Gastrocnemius medialis (tissue), 4 donors: ENCODE measurements at places on chromosomes 11 and 22. TPM values are rescaled to one million over a fixed set of nuclear protein-coding genes. Genes with fewer than 3 reads are reported as not detected.

- no peak overlapping the region for H3K27ac ChIP-seq
- H3K27me3 ChIP-seq, result no peaks in the 10 kb centered on the region
- no peaks in the 10 kb centered on the region for H3K36me3 ChIP-seq
- no peak for DNase-seq
Measured at GRCh38 chr11:123390146-123390545, 39.9 kb upstream of the GRAMD1B start.

DNA sequence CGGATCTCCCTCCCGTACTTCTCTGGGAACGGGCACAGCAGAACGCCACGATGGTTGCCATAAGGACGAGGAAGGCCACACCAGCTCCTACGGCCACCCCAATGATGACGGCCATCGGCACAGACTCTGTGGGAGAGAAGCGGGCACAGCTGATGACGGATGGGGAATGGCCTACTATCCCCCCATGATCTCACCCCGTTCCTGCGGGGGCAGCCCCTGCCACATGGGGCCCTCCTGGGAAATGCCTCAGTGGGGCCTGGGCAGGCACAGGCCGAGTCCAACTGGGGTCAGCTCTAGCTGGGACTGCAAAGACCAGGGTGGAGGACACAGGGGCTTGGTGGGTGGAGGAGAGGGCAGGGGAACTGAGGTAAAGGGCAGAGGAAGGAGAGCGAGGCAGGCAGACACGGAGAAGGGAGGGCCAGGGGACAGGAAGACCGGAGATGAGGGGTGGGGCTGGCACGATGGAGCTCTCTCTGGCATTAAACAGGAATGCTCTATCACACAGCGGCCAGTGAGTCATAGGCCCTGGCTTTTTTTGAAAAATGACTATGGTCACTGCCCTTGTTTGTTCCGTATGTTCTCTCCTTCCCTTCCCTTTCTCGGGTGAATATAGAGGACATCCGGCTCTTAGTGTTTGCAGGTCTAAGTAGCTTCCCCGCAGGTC, 76.0 kb downstream of the ST3GAL4 start:
- no peaks in the 10 kb centered on the region for H3K36me3 ChIP-seq
- peak; percentile 43 for DNase-seq
- H3K27me3 ChIP-seq, result no peaks in the 10 kb centered on the region
- no peak overlapping the region for H3K27ac ChIP-seq
- no peak overlapping the region for H3K4me3 ChIP-seq

DNA sequence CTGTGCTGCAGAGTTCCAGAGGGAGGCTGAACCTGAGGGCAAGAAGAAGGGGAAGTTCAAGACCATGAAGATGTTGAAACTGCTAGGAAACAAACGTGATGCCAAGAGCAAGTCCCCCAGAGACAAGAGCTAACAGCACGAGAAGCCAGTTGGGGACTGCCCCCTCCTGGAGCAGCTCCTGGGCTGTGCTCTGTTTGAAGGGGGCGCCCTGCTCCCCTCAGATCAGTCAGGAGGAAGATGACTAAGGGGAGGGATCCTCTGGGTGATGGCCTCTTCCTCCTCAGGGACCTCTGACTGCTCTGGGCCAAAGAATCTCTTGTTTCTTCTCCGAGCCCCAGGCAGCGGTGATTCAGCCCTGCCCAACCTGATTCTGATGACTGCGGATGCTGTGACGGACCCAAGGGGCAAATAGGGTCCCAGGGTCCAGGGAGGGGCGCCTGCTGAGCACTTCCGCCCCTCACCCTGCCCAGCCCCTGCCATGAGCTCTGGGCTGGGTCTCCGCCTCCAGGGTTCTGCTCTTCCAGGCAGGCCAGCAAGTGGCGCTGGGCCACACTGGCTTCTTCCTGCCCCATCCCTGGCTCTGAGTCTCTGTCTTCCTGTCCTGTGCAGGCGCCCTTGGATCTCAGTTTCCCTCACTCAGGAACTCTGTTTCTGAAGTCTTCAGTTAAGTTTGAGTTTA, 12.6 kb downstream of the C22orf23 start:
- no peaks in the 10 kb centered on the region for H3K27me3 ChIP-seq
- H3K4me3 ChIP-seq, result no peak overlapping the region
- H3K4me1 ChIP-seq, result no peaks in the 10 kb centered on the region
- no peaks in the 10 kb centered on the region for H3K36me3 ChIP-seq

GRCh38 chr22:20039683-20040325, 18.9 kb downstream of the TANGO2 start:
- no peaks in the 10 kb centered on the region for H3K4me1 ChIP-seq
- H3K27me3 ChIP-seq, result no peaks in the 10 kb centered on the region
- peaks cover 49% of the 10 kb centered on the region for H3K36me3 ChIP-seq
- no peak overlapping the region for H3K27ac ChIP-seq
- no peak for DNase-seq

GRCh38 chr22:46551321-46551720, 13.9 kb upstream of the CELSR1 start:
- no peak overlapping the region for H3K27ac ChIP-seq
- H3K36me3 ChIP-seq, result no peaks in the 10 kb centered on the region

DNA sequence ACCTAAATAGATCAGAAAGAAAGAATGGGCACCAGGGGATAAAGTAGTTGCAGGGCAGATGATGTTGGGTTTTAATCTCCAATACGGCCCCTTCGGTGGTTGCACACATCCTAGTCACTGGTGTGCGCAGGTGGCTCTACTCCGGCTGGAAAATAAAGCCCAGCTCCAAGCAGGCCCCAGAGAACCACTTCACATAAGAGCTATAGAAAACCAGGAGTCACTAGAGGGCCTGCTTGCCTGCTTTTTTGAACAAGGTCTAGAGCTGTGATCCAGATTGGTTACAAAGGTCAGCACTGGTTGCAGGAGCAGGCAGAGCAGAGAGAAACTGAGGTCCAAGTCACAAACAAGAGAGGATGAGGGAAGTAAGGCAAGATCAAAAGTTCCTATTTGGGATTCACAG, 41.5 kb upstream of the MS4A8 start:
- no peaks in the 10 kb centered on the region for H3K4me1 ChIP-seq
- DNase-seq, result no peak
- no peaks in the 10 kb centered on the region for H3K36me3 ChIP-seq
- no peak overlapping the region for H3K27ac ChIP-seq

DNA sequence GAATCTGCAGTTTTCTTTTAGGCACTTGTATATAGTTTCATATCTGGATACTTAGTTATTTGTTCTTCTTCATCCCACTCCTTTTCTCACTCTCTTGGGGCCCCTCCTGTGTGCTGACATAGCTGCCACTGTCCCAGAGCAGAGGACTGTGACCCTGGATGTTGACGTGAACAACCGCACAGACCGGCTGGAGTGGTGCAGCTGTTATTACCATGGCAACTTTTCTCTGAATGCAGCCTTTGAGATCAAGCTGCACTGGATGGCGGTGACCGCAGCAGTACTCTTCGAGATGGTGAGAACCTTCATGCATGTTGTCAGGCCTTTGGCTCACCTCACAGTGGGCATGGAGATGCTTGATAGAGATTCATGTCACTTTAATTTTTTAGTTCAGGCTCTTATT, 50.9 kb upstream of the YWHAH start:
- H3K4me3 ChIP-seq, result no peak overlapping the region
- no peak overlapping the region for H3K27ac ChIP-seq
- no peaks in the 10 kb centered on the region for H3K36me3 ChIP-seq
- no peaks in the 10 kb centered on the region for H3K4me1 ChIP-seq
- H3K27me3 ChIP-seq, result no peaks in the 10 kb centered on the region
- DNase-seq, result no peak

- H3K27ac ChIP-seq, result no peak overlapping the region
- no peaks in the 10 kb centered on the region for H3K36me3 ChIP-seq
- H3K4me3 ChIP-seq, result no peak overlapping the region
- no peak for DNase-seq
Measured at GRCh38 chr11:77213029-77213579, 85.1 kb downstream of the MYO7A start.

GRCh38 chr11:2672553-2673249, 27.1 kb downstream of the KCNQ1OT1 start:
- no peak overlapping the region for H3K27ac ChIP-seq
- no peaks in the 10 kb centered on the region for H3K27me3 ChIP-seq
- H3K4me1 ChIP-seq, result peaks cover 4% of the 10 kb centered on the region
- H3K4me3 ChIP-seq, result no peak overlapping the region
- no peak for DNase-seq
- H3K36me3 ChIP-seq, result no peaks in the 10 kb centered on the region

DNA sequence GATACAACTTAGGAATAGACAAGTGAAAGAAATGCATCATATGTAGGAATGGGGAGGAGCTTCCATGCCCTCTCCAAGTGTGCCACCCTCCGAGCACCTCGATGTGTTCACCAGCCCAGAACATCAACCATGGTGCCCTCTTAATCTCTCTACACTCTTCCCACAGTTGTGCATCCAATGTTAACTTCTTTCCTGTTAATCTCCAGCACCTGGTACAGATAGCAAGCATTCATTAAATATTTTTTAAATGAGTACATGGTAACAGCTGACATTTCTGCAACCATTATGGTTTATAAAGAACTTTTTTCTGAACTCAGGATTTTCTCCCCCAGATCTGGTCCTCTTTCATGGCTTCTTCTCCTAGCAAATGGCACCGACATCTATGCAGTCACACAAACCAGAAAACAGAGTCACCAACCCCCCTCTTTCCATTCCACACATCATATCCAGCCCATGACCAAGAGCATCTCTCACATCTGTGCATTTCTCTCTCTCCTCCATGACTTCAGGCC, 118.1 kb upstream of the CLPB start:
- H3K4me1 ChIP-seq, result peaks cover 11% of the 10 kb centered on the region
- H3K36me3 ChIP-seq, result no peaks in the 10 kb centered on the region

DNA sequence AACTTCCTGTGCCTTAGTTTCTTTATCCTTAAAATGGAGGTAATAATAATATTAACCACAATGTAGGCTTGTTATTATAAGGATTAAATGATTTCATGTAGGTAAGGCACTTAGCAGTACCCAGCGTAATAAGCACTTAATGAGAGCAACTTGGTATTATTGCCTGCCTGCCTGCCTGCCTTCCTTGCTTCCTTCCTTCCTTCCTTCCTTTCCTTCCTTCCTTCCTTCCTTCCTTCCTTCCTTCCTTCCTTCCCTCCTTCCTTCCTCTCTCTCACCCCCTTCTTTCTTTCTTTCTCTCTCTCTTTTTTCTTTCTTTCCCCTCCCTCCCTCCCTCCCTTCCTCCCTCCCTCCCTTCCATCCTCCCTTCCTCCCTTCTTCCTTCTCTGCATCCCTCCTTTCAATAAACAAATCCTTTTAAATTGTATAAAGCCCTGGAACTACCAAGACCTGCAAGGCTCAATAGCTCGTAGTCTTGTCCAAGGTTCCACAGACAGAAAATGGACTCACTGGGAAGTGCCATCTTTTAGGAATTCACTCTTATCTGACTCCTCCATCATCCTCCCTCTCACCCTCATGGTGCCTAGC, 20.7 kb upstream of the TIMP3 start:
- no peak for DNase-seq
- no peaks in the 10 kb centered on the region for H3K27me3 ChIP-seq
- H3K27ac ChIP-seq, result no peak overlapping the region
- no peaks in the 10 kb centered on the region for H3K4me1 ChIP-seq

- H3K27me3 ChIP-seq, result no peaks in the 10 kb centered on the region
- peaks cover 13% of the 10 kb centered on the region for H3K4me1 ChIP-seq
- H3K4me3 ChIP-seq, result peak overlapping the region; percentile 98
- H3K36me3 ChIP-seq, result no peaks in the 10 kb centered on the region
- peak overlapping the region; percentile 88 for H3K27ac ChIP-seq
Measured at GRCh38 chr22:42269432-42270175, 849 bp downstream of the TCF20 start.

DNA sequence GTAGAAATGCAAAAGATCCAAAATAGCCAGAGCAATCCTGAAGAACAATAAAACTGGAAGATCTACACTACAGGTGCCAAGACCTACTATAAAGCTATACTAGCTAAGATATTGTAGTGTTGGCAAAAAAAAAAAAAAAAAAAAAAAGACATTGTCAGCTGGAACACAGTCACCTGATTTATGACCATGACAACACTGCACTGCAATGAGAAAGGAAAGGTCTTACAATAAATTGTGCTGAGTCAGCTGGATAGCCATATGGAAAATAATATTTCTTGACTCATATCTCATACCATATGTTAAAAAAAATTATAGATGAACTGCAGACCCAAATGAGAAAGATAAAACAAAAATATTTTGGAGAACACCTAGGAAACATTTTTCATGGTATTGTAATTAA, 3.1 kb upstream of the PANX3 start:
- H3K4me1 ChIP-seq, result no peaks in the 10 kb centered on the region
- H3K36me3 ChIP-seq, result no peaks in the 10 kb centered on the region
- H3K27ac ChIP-seq, result no peak overlapping the region
- H3K4me3 ChIP-seq, result no peak overlapping the region

GRCh38 chr11:76257074-76257719, 50.9 kb upstream of the WNT11 start:
- H3K36me3 ChIP-seq, result no peaks in the 10 kb centered on the region
- H3K27me3 ChIP-seq, result no peaks in the 10 kb centered on the region
- H3K4me3 ChIP-seq, result no peak overlapping the region
- H3K27ac ChIP-seq, result no peak overlapping the region
- no peaks in the 10 kb centered on the region for H3K4me1 ChIP-seq
- no peak for DNase-seq

GRCh38 chr11:4076774-4077173, 17.8 kb upstream of the RRM1 start:
- H3K27me3 ChIP-seq, result no peaks in the 10 kb centered on the region
- H3K27ac ChIP-seq, result no peak overlapping the region
- H3K36me3 ChIP-seq, result peaks cover 3% of the 10 kb centered on the region
- H3K4me3 ChIP-seq, result no peak overlapping the region
- DNase-seq, result no peak

DNA sequence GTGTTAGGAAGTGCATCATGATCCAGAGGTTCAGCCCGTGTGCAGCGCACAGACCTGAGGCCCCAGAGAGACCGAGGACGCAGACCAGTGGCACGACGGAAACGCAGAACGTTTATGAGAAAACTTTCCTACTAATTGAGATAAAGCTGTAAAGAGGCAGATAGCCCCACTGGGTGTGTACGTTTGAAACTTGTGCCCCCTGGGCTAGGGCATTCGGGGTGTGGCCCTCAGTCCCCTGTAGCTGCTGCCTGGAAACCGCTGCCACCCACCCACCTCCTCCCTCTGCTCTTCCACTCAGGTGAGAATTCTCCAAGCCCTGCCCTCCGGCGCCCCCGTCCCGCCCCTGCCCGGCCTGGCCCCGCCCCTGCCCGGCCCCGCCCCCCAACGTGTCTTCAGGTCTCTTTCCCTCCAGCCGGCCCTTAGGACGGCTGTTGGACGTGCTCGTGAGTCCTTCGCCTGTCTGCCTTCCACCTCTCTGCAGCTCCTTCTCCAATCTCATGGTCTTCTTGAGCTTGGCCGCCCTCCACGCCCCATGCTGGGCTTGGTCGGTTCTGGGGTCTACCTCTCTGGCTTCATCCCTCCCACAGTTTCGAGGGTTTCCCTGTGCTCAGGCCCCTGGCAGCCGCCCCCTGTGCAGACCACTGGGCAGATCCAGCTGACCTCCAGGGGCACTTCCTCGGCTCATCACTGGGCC, 12.1 kb downstream of the MAPK8IP2 start:
- H3K4me1 ChIP-seq, result no peaks in the 10 kb centered on the region
- no peak overlapping the region for H3K27ac ChIP-seq
- no peak overlapping the region for H3K4me3 ChIP-seq
- no peak for DNase-seq
- H3K36me3 ChIP-seq, result no peaks in the 10 kb centered on the region

The KRTAP5-10 gene
- not detected for total RNA-seq

The SLC16A8 gene
- total RNA-seq, result 0.42 TPM

The C11orf87 gene
- total RNA-seq, result not detected

The SAA4 gene
- not detected for total RNA-seq

The F2 gene
- 1.4 TPM for total RNA-seq
